Thoracic aorta (tissue), 2 donors: ENCODE measurements at places on chromosomes 7 and 10.

- no peak for DNase-seq
These were observed 81.3 kb upstream of the ZNF438 start for GRCh38 chr10:31112961-31113360.

GRCh38 chr7:104156842-104157277, 51.0 kb downstream of the ORC5 start:
- no peak for DNase-seq

- DNase-seq = no peak
These were observed 481.4 kb downstream of the GALNT17 start for GRCh38 chr7:71613313-71613712.

GRCh38 chr10:79311581-79312407, 35.5 kb upstream of the PPIF start:
- no peak for DNase-seq

- no peak for DNase-seq
These were observed 26.1 kb upstream of the ZNF365 start for GRCh38 chr10:62348029-62348428.

GRCh38 chr10:30309403-30309802, 39.7 kb downstream of the MTPAP start:
- DNase-seq = no peak

GRCh38 chr10:123991611-123992570, 100.3 kb upstream of the CPXM2 start:
- no peak for DNase-seq

DNA sequence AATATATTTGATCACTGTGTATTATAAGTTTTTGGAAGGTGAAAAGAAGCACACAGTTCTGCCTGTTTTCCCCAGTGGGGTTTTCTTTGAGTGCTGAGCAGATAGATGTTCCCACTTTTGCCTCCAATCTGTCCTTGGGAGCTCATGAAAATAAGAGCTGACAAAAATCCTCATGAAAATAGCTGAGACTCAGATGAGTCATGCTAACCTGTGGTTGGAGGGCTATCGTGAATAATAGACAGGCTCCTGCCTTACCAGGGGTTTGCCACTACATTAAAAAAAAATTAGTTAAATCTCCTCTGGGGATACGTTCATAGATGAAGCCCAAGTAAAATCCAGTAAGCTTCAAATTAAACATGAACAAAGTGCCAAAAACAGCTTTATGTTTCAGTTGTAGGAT, 10.9 kb upstream of the AOAH start:
- DNase-seq = no peak

DNA sequence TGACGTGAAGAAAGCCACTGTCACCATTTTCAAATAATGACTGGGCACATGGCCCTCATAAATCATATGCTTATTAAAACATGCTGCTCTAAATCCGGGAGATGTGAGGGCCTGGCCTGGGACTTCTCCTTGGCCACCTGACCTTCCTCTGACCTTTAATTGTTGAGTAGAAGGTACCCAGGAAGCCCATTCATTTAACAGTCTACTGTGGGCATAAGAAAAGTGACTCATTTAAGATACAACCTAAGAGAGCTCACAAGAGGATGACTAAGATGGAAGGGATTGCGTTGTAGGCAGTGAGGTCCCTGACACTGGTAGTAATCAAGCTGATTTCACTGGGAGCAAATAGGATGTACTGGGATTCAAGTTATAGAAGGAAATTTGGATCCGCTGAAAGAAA, 203.4 kb upstream of the GPR26 start:
- DNase-seq = no peak

- DNase-seq = no peak
These were observed 8.1 kb upstream of the TAS2R16 start for GRCh38 chr7:123003539-123004126.

DNA sequence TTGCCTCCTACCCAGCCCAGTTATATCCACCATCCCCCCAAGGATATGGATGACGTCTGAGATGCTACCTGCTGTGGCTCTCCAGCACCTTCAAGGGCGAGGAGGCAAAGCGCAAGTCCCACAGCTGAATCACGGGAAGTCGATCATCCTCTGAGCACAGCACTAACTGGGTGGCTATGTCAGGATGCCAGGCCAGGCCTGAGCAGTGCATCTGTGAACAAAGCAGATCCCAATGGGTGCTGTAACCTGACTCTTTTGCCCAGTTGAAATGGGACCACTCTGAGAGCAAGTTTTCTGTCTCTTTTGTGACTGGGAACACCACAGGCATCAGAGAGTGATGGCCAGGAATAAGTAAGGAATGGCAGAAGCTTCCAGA, 12.3 kb downstream of the SEC31B start:
- no peak for DNase-seq
